ENCODE measurements at places on chromosomes 3 and 15. TPM values are rescaled to one million over a fixed set of nuclear protein-coding genes. Genes with fewer than 3 reads are reported as not detected.

- H3K36me3 ChIP-seq: peaks cover 47% of the 10 kb centered on the region
- no peak for DNase-seq
- no peak overlapping the region for H3K4me3 ChIP-seq
- no peak overlapping the region for H3K27ac ChIP-seq
- no peaks in the 10 kb centered on the region for H3K27me3 ChIP-seq
These were observed 39.0 kb downstream of the CHAC1 start for GRCh38 chr15:40992241-40992741.

GRCh38 chr3:197597335-197597734 is 41.6 kb upstream of the BDH1 start:
- H3K4me1 ChIP-seq: peaks cover 6% of the 10 kb centered on the region
- H3K27ac ChIP-seq: no peak overlapping the region
- DNase-seq: no peak
- H3K4me3 ChIP-seq: no peak overlapping the region
- H3K36me3 ChIP-seq: no peaks in the 10 kb centered on the region

GRCh38 chr3:179898024-179898423 is 138.7 kb downstream of the PEX5L start:
- no peak overlapping the region for H3K4me3 ChIP-seq
- DNase-seq: peak; percentile 66
- peaks cover 70% of the 10 kb centered on the region for H3K27me3 ChIP-seq
- no peak overlapping the region for H3K27ac ChIP-seq

SLC25A36 gene
- total RNA-seq: 81.2 TPM

MAP4 gene
- 200 TPM for total RNA-seq

LRRC15 gene
- total RNA-seq: not detected

Data from HCT116 (cell line).